Activated T-helper 1 cell treated with anti-CD3 and anti-CD28 coated beads, Interleukin-12 subunit alpha, Interleukin-12 subunit beta, Interleukin-2, Interleukin-4 antibody, amounts not matched to agents 30 ng/mL and 10 ng/mL and 1 ng/mL, durations not matched to agents 14 hours and 24 hours and 36 hours (primary cell): ENCODE measurements at places on chromosomes 2 and 18.

- no peak for DNase-seq
These were observed 40.6 kb upstream of the SNED1 start for GRCh38 chr2:240957656-240958365.

DNA sequence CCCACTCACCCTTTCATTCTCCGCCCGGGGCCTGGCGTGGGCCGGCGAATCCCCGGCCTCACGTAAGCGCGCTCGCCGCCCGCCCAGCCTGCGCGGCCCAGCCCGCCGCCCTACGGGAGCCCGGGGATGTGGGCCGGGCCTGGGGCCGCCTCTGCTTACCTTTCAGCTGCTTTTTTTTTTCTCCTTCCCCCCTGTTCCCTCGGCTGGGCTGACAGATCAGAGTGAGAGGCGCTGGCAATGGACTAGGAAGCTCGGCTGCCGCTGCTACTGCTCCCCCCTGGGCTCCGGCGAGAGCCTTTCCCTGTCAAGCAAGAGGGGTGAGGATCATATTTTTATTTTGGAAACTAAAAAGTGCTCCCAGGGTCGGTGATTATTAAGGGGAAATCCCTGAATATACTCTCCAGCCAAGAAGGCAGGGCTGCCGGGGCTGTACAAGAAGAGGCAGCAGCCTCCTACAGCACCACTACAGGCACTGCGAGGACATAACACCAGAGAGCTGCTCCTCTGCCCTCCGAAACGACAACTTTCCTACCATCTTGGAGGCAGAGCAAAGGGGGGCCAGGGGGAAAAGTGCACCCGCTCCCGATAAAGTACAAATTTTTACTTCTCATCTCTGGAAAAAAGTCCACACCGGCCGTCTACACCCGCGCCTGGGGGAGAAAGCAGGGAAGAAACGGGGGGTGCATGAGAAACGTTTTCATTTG, at the start of gene INO80D:
Gene INO80D (minus strand): TSS at position 433 of the 704 bp plus-strand sequence. CDS start 23,158 bp downstream, outside the sequence.
- peak; percentile 72 for DNase-seq

DNA sequence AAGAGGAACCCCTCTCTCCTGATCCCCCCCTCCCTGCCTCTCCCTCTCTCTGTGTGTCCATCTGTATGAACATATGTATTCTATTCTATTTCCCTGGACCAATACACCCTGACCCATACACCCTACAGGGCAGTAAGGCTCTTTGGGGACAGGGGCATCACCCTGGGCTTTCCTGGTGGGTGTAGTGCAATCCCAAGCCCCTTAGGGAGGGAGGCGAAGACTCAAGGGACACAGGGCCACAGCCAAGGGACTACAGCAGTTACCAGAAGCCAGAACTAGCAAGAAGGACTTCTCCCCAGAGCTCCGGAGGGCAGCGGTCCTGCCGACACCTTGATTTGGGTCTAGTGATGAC, 214.2 kb upstream of the RAB6C start:
- no peak for DNase-seq

- DNase-seq, result no peak
These were observed 54.8 kb upstream of the KLHL29 start for GRCh38 chr2:23330214-23330613.

DNA sequence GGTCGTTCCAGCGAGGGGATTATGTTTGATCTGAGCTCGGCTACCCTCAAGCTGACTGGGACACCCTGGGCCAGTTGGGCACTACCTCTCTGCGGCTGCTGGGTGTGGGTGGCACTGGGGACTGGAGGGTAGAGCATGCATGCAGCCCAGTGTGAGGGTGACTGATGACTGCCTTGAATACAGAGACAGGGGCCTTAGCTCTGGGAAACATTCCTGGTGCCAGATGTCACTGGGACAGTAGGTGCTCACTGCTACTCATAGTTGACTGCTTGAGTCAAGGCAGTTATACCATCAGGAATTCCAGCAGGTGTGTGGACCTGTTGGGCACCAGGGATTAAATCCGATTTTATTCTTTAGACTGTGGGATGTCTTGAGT, 33.6 kb upstream of the ATP6V1B1 start:
- DNase-seq, result no peak

- DNase-seq, result no peak
These were observed 81.4 kb downstream of the DCDC2C start for GRCh38 chr2:3784731-3785130.

- DNase-seq, result no peak
These were observed 3.5 kb upstream of the CYS1 start for GRCh38 chr2:10083692-10084211.

DNA sequence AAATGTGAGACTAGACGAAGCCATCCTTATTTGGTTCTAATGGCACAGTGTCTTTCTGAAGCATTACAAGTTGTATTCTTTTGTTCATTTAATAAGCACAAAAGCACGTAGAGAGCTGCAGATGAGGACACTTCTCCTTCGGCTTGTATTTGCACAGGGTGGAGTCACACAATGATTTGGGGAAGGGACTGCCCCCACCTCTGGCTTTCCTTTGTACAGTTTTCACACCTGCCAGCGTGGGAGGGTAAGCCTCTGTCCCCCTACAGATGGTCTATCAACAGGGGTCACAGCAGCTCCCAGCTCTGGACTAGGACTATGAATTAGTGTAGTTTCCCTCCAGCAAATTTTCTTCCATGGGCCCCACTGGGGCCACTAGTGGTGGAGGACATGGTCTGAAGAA, 108.2 kb upstream of the KLHL14 start:
- no peak for DNase-seq
